ENCODE measurements at places on chromosomes 5 and 9. TPM values are rescaled to one million over a fixed set of nuclear protein-coding genes. Genes with fewer than 3 reads are reported as not detected.

Gene MORN5
- not detected for total RNA-seq

Gene GGTA1
- total RNA-seq, result not detected

Gene SLC45A2
- not detected for total RNA-seq

Gene TSSK1B
- not detected for total RNA-seq

Gene PCDHB16
- not detected for total RNA-seq

DNA sequence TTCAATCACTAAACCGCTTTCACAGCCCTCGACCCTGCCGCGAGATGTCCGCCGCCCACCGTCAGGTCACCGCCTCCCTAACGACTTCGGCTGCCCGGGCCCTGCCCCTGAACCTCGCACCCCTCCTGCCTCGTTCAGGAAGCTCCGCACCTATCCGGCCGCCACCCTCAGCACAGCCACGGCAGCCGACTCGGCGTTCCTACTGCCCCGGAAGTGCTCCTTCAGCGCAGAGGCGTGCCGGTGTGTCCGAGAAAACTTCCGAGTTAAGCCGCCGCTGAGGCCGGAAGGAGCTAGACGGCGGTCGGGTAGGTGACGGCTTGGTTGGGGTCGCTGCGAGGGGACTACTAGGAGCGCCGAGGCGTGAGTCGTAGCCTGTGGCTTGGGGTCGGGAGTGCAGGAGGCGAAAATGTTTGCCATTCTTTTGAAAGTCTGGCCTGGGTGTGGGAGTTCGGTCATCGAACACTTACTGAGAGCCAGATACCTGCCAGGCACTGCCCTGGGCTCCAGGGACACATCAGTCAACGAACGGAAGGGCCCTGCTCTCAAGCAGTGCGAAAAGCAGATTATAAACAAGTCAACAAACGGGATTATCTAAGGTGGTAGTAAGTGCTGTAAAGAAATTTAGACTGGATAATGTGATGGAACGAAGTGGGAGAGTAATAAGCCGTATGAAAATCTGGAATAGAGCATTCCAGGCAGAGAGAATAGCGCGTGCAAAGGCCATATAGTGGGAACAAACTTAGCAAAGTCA is at the start of the genes FAM114A2 and MFAP3:
Gene FAM114A2 (minus strand): TSS at position 204 of the 751 bp plus-strand sequence. CDS start 3,957 bp downstream, outside the sequence.
Gene MFAP3 (plus strand): TSS at position 261 of the 751 bp plus-strand sequence. CDS start 10,756 bp downstream, outside the sequence.
- peak; percentile 87 for DNase-seq

- no peak for DNase-seq
Observed at GRCh38 chr5:159605585-159605984, 275.3 kb upstream of the IL12B start.

DNA sequence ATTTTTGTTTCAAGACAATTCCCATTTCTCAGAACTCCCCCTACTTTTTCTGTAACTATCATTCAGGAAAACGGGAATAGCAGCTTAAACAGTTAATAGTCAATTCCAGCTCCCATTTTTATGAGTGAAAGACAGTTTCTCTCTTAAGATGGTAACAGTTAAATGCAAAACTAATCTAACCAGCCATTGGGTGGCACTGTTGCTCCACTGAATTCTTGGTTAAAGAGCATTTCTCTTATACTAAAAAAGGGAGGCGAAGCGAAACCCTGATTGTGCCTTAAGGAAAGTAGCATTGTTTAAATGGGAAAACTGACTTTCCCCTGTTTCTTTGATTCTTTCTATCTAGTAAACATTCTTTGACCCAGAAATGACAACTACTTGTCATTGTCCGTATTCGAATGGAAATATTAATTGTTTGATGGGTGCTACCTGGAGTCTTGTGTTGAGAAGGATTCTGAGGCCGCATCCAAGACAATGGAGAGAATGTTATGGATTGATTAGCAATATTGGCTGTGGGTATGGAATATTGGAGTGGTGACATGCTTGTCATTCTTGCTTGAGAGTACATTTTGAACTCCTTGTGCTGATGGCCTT is 507.8 kb downstream of the MAT2B start:
- no peak for DNase-seq

DNA sequence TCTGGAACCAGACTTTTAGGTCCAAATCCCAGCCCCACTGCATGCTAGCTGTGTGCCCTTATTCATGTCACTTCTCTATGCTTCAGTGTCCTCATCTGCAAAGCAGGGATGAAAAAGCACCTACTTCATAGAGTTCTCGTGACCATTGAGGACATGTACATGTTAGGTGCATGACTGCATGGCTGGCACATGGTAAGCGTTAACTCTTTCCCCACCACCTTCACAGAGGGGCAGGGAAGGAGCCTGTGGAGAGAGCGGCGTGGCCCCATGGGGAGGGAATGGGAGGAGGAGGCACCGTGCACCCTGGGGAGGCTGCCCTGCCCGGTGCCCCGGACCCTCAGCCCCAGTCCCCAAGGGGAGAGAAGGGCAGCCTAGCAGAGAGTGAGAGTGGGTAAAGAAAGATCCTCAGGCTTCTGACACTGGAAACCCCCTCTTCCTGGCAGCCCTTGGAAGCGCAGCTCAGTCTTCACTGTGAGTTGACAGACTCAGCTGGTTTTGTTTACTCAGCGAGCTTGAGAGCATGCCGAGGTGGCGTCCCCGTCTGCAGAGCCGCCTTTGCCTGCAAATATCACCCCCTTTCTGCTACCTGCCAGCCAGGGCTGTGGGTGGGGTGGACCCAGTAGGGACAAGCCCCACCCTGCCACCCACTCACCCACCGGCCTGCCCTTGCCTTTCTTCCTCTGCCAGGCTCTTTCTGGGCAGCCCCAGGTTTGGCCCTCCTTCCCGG is 10.6 kb upstream of the ANGPTL2 start:
- DNase-seq, result no peak

DNA sequence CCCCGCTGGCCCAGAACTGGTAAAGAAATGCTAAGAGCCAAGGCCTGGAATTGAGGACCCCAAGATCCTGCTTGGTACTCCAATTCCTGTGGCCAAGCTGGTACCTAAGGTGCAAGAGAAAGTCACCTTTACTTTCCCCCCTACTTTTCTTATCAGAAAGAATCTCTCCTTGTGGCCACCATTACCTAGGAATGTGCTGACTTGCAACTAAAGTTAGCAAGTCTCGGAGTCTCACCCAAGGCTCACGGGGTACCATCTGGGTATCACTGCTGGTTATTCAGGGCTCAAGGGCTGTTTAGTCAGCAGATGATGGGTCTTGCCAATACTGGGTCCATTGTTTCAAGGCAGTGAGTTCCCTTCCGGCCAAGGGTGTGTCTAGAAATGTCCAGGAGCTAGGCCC is 270.2 kb downstream of the KDM4C start:
- DNase-seq, result no peak

DNA sequence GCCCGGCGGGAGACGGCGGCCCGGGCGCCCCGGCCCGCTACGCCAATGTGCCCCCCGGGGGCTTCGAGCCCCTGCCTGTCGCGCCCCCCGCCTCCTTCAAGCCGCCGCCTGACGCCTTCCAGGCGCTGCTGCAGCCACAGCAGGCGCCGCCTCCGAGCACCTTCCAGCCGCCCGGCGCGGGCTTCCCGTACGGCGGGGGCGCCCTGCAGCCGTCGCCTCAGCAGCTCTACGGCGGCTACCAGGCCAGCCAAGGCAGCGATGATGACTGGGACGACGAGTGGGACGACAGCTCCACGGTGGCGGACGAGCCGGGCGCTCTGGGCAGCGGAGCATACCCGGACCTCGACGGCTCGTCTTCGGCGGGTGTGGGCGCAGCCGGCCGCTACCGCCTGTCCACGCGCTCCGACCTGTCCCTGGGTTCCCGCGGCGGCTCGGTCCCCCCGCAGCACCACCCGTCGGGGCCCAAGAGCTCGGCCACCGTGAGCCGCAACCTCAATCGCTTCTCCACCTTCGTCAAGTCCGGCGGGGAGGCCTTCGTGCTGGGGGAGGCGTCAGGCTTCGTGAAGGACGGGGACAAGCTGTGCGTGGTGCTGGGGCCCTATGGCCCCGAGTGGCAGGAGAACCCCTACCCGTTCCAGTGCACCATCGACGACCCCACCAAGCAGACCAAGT is 723 bp downstream of the SNX18 start:
- DNase-seq, result peak; percentile 54

GRCh38 chr5:175813943-175814630 is 57.3 kb upstream of the CPLX2 start:
- no peak for DNase-seq

DNA sequence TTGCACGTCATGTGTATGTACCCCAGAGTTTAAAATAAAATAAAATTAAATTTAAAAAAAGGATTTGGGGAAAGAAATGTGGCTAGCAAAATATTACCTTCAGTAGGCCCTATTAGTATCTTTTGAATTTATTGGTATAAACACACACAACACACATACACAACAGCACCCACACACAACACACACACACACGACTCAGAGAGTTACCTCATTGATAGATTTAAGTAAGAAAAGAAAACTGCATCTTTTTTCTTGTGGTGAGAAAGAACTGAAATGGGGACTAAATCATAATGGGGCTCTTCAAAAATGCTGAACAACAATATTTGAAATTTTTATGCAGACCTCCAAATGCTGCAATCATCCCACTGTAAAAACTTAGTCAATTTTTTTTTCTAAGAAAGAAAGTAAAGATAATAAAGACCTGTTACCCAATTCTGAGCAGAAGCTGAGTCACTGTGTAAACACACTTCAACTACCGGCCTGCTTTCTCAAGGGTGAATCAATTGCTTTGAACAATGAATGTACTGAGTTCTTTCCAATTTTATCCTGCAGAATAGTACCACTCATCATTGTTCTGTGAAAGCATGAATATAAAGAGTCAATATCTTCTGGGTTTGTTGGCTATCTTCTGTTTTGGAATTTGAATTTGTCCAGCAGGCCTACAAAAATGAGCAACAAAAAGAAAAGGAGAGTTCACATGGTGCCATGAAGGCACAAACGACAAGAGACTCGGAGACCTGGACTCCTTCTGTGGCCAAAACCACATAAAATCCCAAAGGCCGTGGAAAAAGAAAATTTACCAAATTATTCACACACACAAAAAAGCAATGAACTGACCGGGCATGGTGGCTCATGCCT is 57.9 kb upstream of the CCNG1 start:
- DNase-seq, result no peak

DNA sequence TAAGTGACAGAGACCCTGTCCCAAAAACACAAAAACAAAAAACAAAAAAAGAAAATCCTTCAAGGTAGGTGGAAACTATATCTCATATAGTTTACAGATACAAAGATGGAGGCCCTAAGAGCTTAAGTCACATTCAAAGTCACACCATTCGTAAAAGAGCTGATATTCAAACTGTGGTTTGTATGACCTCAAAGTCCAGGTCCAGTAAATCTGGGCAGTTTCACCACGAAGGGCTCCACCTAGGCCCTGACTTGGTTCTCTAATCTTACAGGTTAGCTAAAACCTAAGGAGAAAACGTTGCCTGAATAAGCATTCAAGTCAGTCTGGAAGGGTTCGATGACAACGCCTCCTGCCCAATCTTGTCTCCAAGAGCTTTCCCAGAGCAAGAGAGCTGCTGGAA is 44.1 kb downstream of the SUSD1 start:
- no peak for DNase-seq

DNA sequence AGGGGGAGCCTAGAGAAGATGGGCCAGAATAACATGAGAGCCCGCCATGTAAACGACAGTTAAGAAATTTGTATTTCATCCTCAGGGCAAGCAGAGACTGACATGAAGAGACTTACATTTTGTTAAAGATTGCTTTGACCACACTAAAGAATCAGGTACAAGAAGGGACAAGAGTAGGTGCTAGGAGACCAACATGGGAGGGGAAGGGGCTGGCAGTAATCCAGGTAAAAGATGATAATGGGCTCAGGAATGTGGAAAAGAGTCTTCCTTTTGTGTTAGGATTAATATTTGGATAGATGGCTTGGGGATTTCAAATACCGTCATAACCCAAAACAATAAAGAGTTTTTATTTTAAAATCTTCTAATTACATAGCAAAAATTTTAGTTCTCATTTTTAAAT is 137.3 kb downstream of the ZNF462 start:
- DNase-seq, result no peak

DNA sequence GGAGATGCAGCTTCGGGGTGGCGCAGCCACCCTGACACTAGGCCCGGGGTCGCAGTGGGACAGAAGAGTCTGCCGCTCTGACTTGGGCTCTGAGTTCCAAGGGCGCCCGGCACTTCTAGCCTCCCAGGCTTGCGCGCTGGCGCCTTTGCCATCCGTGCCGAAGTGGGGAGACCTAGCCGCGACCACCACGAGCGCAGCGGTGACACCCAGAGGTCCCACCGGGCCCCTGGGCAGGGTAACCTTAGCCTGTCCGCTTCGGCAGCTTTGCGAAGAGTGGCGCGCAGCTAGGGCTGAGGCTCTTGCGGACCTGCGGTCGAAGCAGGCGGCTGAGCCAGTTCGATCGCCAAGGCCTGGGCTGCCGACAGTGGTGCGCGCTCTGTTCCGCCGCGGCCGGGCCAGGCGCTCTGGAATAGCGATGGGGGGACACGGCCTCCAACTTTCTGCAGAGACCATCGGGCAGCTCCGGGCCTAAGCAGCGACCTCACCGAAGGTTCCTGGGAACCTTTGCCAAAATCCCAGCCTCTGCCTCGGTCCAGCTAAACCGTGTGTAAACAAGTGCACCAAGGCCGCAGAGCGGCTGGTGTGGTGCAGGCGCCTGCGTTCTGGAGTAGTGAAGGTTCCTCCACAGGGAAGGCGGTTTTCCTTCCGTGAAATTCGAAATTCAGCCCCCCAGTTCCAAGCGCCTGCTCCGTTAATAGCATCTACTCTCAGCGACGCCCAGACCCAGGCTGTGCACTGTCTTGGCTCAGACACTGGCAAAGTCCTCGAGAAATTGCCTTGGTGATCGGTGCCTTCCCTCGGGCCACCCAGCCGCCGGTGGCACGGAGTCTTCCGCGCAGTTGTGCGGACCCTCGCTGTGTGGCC is 7.4 kb downstream of the TLX3 start:
- no peak for DNase-seq

DNA sequence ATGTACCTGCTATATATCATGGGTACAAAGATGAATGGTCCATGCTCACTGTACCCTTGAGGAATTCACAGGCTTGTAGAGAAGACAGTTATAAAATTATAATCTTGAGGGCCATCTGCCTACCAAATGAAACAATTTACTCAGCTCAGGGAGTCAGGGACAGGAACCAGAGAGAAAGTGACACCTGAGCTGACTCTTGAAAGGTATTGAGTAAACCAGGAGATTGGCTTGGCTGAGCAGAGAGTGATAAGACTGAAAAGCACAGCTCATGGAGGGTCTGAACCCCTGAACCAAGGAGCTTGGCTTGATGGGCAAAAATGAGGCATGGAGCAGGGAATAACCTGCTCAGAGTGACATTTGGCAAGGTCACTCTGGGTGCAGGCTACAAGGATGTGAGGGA is 147.3 kb downstream of the FAM114A2 start:
- DNase-seq, result no peak

- DNase-seq, result no peak
Observed at GRCh38 chr9:129323376-129323998, 145.4 kb upstream of the IER5L start.
